ENCODE measurements at places on chromosomes 16 and 17.

GRCh38 chr17:14306596-14306995 is 5.7 kb downstream of the HS3ST3B1 start:
- DNase-seq = no peak

- no peak for DNase-seq
Observed at GRCh38 chr17:48122665-48123045, 15.1 kb downstream of the SNX11 start.

- no peak for DNase-seq
Observed at GRCh38 chr17:45231481-45232116, 9.9 kb downstream of the FMNL1 start.

DNA sequence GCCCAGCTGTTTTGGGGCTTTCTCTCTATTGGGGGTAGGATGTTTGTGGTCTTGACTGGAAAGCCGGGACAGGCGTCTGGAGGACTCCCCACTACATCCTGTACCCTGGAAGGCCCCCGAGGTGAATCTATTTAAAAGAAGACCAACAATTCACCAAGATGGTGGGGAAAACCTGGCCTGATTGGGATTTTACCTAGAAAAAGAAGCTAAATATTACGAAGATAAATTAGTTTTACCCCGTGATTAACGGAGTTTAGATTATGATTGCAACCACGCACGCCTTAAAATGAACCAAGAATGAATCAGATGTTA is 779 bp upstream of the CCDC102A start:
- DNase-seq = no peak

DNA sequence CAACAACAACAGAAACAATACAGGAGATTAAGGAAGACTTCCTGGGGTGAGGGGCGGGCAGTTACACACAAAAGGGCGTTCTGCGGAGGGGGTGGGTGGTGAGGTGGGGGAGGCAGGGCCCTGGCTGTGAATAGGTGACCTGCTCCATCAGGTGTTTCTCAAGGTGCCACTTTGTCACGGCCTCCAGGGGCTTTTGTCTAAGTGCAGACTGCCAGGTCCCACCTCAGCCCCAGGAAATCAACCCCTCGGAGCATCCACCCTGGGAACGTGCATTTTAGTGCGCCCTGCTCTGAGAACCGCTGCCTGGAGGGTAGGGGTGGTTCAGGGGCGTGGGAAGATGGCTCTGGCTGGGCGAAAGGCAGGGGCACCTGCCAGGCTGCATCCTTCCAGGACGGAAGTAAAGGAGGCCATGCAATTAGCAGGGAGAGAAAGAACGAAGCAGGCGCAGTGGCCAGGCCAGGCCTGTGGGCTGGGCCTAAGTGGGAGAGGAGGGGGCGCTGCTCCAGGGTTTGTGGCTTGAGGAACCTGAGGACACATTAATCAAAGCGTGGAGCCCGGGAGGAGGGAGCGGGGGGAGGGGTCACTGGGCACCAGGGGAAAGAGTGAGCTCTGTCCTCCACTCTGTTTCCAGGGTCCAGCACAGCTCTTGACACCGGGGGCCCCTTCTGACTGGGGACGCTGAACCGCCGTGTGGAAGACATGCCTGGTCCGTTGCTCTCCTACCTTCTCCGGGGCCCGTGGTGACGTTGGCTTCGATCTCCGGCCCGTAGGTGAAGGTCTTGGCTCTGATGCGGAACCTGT is 49.4 kb upstream of the CDC42EP4 start:
- no peak for DNase-seq

GRCh38 chr17:44911133-44912001 is 3.9 kb downstream of the GFAP start:
- DNase-seq = peak; percentile 18

- no peak for DNase-seq
Observed at GRCh38 chr16:29864205-29864604, 1.2 kb upstream of the CDIPT start.

- DNase-seq = no peak
Observed at GRCh38 chr17:51032850-51033249, 87.8 kb downstream of the SPAG9 start.

GRCh38 chr17:28662527-28662829 is 473 bp downstream of the SUPT6H start:
- DNase-seq = no peak

- no peak for DNase-seq
Observed at GRCh38 chr17:75108193-75108592, 1.6 kb upstream of the ARMC7 start.

All from T follicular helper cell (primary cell).